ENCODE measurements at places on chromosomes 6 and 20. TPM values are rescaled to one million over a fixed set of nuclear protein-coding genes. Genes with fewer than 3 reads are reported as not detected.

DNA sequence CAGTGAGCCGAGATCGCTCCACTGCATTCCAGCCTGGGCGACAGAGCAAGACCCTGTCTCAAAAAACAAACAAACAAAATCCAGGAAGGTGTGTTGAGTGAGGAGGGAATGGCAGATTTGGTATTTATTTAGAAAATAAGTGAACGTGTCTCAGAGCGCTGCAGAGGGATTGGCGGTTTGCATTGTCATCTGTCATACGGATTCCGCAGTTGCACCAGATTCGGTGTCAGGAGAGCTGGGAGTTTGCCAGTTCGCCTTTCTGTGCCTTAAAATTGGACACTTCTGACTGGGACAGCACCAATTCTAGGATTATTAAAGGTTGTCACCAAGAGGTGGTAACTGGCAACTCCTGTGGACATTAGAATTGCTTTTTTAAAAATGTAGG, 912 bp downstream of the SNRNP48 start:
- DNase-seq = no peak

GRCh38 chr6:15255481-15255880, 9.6 kb downstream of the JARID2 start:
- no peak for DNase-seq

DNA sequence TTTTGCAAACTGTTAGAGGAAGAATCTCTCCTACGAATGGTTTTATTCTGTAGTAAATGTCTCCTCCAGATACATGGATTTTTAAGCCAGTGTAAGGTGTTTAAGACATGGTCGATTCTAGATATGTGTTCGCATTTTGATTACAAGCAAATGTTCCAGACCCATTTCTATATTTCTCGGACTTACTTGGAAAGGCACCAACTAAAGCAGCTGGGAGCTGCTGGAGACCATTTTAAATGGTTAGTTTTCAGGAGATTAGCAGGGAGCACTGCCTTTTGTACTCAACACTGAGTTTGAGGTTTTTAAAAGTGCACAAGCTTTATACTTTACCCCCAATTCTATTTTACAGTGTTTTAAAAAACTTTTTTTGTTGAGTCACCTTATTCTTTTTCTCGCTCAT, 857.0 kb downstream of the KIF16B start:
- no peak for DNase-seq

DNA sequence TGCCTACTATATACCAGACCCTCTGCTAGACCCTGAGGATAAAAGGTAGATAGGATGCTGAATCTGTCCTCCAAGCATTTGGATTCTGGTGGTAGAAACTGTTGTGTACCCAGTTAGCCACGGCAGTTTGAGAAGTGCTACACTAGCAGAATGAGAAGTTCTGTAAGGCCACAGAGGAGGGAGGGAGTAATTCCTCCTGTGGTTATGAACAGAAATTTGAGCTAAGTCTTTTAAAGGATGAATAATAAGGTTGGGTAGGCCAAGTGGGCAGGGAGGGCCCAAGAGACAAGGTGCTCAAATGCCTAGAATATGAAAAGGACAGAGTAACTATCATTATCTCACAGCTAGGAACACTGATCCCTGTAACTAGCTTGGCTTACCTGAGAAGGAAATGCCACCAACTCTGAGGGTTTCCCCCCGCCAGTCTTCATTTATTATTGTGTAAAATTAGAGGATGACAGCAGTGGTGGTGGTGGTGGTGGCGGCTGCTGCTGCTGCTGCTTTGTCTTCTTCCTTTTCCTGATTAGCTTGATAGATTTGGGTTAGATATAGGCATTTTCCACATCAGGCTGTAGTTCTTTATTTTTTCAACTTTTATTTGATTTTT, 243.3 kb downstream of the PRL start:
- DNase-seq = no peak

GRCh38 chr20:11076434-11077105, 402.8 kb upstream of the JAG1 start:
- DNase-seq = no peak

DNA sequence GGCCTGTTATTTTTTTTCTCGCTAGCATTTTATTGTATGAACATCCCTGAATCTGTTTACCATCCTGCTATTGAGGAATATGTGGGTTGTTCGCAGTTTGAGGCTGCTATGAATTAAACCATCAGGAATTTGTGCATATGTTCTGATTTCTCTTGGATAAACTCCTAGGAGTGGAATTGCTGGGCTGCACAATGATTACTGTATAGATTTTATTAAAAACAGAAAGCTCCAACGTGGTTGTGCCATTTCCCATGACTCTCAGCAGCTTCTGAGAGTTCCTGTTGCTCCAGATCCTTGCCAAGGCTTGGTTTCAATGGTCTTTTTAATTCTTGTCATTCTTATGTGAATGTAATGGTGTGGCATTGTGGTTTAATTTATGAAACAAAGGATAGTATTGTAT, 75.1 kb downstream of the EDN3 start:
- DNase-seq = no peak

- DNase-seq = no peak
These were observed 75.2 kb downstream of the COL21A1 start for GRCh38 chr6:56172144-56172543.

- DNase-seq = no peak
These were observed 86.7 kb downstream of the LINC00237 start for GRCh38 chr20:21019468-21019813.

GRCh38 chr20:34029415-34029814, 35.7 kb downstream of the RALY start:
- DNase-seq = no peak

GRCh38 chr20:2806351-2806701, 5.9 kb upstream of the CPXM1 start:
- no peak for DNase-seq

EPHA7 gene
- 0.14 TPM for total RNA-seq

SLC12A5 gene
- total RNA-seq = 2.0 TPM

LST1 gene
- 68.1 TPM for total RNA-seq

ALDH5A1 gene
- total RNA-seq = 15.5 TPM

Measured in upper lobe of right lung (tissue), 1 donor.